CD4-positive, alpha-beta T cell treated with Interleukin-6 at 100 ng/mL for 8 hours (primary cell): ENCODE measurements at places on chromosomes 12 and 14.

- DNase-seq, result no peak
Measured at GRCh38 chr14:54766276-54767138, 136.1 kb downstream of the GCH1 start.

DNA sequence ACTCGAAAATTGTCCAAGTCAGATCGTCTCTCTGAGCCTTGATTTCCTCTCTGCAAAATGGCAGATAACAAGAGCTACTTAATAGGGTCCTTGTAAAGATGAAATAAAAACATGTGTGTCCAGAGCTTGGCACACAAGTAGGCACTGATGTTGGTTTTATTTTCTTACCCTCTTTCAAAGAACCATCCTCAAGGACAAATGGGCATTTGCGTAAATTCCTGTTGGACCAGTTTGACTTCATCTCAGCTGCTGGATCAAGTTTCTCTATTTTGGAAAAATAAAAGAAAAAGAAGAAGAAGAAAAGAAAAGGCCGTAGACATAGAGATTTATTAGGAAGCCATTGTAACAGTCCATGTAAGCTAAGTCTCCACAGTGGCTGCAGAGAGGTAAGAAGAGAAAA is 47.2 kb downstream of the MAP1LC3B2 start:
- DNase-seq, result no peak

DNA sequence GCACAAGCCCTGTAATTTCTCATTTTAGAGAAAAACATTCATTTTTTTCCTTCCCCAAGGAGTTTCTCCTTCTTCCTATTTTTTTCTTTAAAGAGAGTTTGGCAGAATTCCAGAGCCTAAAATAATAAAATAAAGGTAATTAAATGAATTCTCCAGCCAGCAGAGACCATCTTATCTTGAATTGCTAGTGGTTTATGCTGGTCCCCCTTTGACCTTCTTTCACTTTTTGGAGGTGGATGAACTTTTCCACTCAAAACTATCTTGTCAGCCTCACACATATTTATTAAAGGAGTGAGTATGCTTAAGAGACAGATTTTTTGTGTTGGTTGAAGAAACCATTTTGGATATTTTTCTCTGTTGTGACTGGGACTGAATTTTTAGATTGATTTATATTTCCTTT is 47.6 kb downstream of the ADIPOR2 start:
- no peak for DNase-seq

DNA sequence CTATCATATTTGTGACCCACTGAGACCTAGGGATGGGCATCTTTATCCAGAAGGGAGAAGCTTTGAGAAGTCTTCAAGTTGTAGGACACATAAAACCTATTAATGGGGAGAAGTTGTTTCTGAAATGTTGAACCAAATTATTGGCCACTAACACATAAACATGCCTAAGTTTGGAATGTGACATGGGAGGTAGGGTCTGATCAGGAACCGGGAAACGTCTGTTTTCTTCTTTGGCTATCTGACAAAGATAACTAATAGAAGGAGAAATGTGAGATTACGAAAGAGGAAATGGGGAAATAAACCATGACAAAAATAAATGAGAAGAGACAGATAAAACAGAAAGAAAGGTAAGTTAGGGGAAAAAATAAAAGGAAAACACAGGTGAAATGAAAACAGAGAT is 425.2 kb downstream of the EGLN3 start:
- DNase-seq, result no peak

GRCh38 chr12:115461401-115461800 is 777.4 kb upstream of the TBX3 start:
- DNase-seq, result no peak

DNA sequence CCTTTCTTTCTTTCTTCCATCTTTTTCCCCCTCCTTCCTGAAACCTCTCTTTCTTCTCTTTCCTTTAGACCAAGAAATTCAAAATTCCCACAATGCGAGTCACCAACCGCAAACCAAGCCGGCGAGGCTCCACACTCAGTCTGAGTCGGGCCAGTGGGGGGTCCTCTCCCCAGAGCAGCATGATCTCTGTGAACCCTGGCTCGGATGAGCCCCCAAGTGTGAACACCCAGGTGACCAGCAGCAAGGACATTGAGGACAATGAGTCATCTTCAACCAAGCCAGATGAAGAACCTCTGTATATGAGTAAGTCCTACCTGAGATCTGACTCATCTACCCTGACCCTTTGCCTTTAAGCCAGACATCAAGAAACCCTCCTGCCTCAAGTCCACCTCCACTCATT is 88.6 kb upstream of the TMEM233 start:
- no peak for DNase-seq

- no peak for DNase-seq
Measured at GRCh38 chr14:74140374-74140850, 55.7 kb downstream of the LIN52 start.

DNA sequence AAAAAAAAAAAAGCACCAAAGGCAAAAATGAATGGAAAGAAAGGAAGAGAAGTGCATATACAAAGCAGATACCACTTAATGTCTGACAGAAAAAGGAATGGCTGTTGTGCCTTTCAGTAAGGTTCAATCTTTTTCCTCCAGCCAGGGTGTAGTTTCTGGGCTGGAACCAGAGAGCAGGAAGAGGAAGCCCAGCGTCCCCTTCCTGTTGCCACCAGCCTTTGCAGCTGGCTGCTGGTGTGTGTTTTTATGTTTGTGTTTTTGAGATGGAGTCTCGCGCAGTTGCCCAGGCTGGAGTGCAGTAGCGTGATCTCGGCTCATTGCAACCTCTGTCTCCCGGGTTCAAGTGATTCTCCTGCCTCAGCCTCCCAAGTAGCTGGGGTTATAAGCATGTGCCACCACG is 64.6 kb upstream of the LTA4H start:
- DNase-seq, result peak; percentile 42

- no peak for DNase-seq
Measured at GRCh38 chr12:67413577-67413976, 144.4 kb downstream of the CAND1 start.

DNA sequence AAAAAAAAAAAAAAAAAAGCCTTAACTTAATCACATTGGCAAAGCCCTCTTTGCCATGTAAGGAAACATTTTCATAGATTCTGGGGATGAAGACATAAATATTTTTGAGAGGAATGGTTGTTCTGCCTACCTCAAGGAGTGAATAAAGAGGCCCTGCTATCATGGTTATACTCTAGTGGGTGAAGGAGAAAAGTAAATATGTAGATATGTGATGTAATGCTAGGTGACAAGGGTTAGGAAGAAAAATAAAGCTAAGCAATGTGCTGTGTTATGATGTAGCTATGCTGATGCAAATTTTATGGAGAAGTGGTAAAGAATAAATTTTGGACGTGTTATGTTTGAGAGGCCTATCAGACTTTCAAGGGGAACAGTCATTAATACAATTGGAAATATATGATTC is 80.1 kb upstream of the DUSP6 start:
- DNase-seq, result no peak

DNA sequence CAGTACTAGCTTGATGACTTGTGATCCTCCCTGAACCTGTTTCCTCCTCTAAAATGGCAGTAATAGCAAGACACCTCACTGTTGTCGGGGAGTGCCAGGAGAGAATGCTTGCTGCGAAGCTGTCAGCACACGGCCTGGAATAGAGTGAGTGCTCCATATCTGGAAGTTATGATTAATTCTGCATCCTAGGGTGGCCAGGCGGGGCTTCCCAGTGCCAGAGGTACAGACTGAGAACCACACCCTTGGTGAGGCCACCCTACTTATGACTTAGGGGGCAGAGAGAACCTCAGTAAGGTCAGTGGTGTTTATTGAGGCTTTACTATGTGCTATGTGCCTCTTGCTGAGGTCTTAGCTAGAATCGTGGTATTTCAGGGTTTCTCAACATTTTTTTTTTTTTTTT is 20.1 kb downstream of the MORN3 start:
- DNase-seq, result no peak

DNA sequence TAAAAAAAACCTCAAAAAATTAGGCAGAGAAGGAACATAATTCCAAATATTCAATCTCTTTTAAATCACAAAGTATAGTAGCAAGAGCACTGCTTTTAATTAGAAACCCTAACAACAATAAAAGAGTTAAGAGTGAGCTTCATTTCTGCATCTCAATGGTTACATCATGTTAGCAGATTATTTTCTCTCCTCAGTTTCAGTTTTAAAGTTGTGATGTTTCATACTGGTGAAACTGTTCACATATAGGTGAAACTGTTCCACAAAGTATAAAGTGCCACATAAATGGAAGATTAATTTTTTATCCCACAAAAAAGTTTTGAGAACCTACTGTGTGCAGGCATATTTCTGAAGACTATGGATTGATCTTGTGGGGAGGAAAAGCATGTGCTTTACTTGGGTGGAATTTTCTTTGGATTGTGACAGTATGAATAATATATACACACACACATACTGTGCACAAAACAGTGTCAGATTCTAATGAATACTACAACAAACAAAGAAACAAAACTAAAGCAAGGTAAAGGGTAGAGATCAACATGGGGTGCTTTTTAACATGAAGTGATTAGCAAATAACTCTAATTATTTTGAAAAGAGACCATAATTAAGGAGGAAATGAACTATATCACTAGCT is 17.1 kb downstream of the LUM start:
- DNase-seq, result no peak

GRCh38 chr14:21203470-21204166 is 47.8 kb upstream of the OR5AU1 start:
- DNase-seq, result no peak

DNA sequence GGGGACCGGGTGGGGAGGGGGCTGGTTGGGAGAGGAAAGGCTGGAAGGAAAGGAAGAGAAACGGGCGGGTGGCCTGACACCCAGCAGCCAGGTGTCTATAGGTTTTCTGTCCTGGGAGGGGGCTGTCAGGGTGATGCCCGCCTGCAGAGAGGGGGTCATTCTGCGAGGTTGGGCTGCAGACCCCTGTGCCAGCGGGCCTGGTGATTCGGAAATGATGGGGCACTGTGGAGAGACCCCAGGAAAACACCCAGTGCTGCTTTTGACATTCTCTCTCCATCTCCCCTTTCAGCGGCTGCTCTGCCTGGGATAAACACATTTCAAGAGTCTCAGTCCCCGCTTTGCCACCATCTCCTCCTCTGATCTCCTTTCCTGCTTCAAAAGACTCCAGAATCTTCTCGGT is 168.5 kb upstream of the RTL1 start:
- no peak for DNase-seq

- DNase-seq, result no peak
Measured at GRCh38 chr12:122099280-122099749, 20.8 kb downstream of the MLXIP start.

DNA sequence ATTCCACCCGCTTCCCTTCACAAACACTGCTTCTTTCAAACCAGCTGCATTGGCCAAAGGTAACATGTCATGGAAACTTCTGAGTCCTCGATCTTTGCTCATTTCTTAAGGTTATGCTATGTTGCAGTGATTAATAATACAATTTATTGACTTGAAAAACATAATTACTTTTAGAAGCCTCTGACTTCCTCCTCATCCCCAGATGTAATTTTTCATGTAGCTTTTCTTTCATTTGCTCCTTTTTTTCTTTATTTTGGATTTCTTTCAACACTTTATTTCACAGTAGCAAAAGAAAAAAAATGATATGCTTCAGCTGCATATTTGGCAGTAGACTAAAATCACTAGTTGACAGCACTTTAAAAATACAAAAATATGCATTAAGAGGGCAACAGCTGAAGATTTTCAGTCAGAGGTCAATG is 116.2 kb downstream of the LRRIQ1 start:
- DNase-seq, result no peak

DNA sequence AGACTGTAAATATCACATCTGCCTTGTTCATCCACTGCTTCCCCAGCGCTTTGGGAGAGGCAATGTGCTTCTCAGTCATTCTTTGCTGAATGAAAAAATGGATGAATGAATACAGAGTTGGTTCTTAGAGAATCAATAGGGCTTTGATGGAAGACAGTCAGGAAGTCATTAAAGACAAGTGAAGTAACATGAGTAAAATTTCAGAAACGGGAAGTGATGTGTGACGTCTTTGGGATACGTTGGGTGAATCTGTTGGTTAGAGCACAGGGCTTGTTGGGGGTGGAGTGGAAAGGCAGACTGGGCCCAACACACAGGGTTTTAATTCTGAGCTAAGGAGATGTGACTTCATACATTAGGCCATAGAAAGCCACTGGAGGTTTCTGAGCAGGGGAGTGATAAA is 39.0 kb upstream of the NRXN3 start:
- DNase-seq, result no peak

DNA sequence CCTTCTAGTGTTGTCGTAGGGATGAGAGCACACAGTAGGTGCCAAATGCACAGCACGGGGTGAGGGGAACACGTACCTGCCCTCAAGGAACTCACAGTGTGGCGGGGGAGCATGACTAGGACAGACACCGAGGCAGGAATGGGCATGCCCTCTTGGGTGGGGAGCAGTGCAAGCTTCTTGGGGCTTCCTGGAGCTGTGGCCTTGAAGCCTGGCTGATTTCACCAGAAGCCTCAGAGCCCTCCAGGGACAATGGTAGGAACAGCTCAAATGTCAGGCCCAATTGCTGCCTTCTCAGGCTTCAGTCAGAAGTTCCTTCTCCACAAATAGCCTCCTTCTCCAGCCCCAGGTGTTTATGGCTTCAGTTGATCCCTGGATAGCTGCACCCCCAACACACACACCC is 43.4 kb downstream of the TEAD4 start:
- no peak for DNase-seq

DNA sequence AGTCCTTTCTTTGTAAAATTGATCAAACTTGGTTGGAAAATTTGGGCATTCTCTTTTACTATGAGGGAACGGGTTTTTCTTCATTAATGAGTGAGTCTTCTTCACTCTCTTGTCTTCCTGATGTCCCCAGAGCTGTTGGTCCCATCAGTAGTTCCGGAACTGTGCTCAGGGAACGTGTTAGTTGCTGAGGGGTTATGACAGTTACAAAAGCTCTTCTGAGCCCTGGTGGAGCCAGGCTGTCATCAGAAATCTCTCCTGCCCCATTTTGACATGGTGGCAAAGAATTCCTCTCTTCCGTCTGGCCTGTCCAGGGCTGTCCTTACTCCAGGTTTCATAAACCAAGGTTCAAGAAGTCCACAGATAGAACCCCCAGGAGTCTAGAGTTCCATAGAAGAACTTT is 208.5 kb downstream of the SLC41A2 start:
- no peak for DNase-seq

GRCh38 chr12:57404966-57405640 is 25.7 kb downstream of the R3HDM2 start:
- DNase-seq, result no peak

DNA sequence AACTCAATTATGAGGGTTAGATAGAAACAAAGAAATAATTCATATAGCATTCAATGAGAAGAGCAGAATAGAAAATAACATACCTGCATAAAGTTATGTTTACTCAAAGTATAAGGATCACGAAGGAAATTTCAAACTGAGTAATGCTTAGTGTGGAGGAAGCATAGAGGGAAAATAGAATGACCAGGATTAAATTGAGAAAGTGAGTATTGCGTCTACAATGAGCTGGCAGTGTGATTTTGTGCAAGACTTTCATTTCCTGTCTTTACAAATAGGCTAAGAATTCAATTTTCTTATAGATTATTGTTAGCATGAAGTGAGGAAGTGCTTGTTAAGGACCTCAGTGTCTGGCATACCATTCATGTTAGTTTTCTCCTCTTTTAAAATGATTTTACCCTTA is 12.0 kb downstream of the ADGRD1 start:
- no peak for DNase-seq
